ENCODE measurements at places on chromosomes 5 and 9.

- no peak for DNase-seq
Observed at GRCh38 chr9:81031422-81032029, 657.8 kb downstream of the TLE1 start.

DNA sequence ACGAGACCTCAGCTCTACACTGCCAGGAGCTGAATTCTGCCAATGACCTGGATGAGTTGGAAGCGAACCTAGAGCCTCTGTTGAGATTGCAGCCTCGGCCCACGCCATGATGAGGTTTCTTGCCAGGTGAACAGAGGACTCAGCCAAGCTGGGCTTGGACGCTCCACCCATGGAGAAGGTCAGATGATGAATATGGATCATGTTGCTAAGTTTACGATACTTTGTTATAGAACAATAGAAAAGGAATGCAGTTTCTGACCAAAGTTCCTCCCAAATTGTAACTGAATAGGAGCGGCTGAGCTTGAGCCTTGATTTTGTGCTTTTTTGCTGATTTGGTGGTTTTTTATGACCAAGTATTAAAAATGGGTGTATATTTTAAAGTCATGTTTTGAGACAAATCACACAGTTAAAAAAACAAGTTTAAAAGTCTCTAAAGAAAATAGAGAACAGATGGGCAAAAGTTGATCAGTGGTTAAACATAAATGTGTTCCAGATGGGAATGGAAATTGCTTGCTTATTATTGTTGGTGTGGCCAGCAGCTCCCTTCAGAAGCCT is 32.9 kb downstream of the ROPN1L start:
- DNase-seq: no peak

DNA sequence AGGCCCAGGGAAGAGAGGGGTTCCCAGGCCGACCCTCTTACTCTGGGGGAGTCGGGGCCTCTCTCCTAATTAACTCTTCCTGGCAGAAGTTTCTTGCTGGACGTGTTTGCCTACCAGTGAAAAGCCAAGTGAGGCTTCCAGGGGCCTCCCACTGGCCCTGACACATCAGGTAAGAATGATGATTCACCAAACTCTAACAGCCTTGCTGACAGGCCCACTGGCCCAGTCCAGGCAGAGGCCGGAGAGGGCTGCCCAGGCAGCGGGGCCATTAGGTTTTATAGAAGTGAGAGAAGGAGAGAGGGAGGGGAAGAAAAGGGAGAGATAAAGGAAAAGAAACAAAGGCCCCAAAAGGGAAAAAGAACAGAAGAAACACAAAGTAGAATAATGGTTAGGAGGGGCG is 50.8 kb upstream of the FOXE1 start:
- DNase-seq: no peak

GRCh38 chr5:137098663-137099062 is 400.5 kb downstream of the SPOCK1 start:
- no peak for DNase-seq

DNA sequence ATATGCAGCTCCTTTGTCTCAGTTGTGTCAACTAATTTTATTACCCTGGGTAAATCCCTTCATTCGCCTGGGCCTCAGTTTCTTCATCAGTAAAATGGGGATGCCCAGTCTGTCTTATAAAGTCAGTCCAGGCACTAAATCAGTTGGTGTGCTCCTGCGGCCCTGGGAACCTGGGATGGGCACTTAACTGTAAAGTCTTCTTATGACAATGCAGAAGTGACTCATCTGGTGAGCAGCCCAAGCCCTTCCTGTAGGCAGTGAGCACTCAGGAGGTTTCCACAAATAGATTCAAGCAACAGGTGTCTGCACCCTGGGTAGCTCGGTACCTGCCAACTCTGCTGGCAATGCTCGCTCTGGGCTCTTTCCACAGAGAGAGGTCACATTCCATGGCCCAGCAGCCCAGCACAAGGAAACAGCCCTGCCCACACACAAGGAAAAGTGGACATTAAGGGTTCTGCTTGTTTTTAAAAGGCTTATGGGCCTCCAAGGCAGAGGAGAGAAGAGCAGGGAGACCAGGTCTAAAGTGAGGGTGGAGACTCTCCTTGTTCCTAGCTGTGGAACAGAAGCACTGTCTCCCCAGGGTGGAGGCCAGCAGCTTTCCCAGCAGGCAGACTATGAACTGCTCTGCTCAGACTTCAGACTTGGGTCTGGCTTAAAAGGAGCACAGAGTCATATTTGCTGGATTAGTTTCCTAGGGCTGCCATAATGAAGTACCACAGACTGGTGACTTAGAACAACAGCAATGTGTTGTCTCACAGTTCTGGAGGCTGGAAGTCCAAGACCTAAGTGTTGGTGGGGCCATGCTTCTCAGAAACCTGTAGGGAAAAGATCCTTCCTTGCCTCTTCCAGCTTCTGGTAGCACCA is 89.7 kb upstream of the ADRA1B start:
- DNase-seq: no peak

DNA sequence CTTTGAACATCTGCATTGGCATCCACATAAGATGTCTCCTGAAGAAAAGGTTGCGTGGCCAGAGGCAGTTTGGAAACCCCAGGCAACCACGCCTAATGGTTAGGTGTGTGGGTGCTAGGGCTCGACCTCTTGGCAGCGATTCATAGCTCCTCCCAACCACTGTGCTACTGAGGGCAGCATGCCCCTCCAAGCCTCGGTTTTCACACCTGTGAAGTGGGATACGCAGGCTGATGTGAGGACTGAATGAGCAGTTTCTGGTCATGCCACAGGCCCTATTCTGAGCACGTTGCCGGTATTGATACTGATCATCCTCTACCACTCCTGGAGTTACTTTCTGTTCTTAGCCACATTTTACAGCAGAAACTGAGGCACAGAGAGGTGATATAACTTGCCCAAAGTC is 19.1 kb downstream of the NDST1 start:
- no peak for DNase-seq

- no peak for DNase-seq
Observed at GRCh38 chr5:122984425-122984824, 52.1 kb downstream of the PPIC start.

DNA sequence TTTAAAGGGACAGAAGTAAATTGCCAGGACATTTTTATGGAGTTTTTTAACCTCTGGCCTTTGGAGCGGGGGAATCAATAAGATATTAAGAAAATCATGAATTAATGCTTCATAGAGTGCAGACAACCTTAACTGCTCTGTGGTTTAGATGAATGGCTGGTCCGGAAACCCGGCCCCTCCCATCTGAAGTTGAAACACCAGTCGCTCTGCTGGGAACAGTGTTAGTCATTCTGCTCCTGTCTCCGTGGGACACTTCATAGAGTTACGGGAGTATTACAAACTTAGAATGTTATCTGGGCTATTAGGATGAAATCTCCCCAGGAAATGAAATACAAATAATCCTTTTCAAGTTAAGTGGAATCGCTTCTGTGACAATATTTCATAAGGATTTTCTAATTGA is 110.1 kb upstream of the IRX2 start:
- no peak for DNase-seq

GRCh38 chr5:128135286-128135685 is 51.7 kb downstream of the SLC12A2 start:
- no peak for DNase-seq
